ENCODE measurements at places on chromosomes 6 and 20.

GRCh38 chr20:19583532-19584175 lies 174.4 kb upstream of the RIN2 start:
- DNase-seq: no peak

DNA sequence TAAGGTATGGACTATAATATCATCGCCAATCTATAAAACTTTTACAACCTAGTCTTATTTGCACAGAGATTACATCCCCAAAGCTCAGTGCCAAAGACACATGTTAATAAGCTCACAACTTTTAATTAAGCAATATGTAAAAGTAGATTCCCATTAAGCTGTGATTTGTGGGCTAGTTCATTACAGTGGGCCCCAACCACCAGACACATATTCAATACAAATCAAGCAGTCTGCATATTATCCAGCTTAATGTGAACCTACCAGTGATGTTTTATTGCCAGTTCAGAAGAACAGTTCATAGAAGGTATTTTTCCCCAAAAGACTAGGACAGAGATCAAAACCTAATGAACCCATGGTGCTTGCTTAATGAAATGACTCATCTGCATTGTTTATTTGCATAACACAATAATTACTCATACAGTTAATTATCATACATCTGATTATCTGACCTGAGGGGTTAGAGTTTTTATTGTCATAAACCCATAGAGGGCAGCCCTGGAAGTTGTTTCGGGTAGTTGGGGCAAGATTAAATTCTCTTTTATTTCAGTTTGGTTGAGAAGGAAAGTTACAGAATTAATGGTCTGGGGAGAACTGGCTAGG lies 831.0 kb downstream of the TFAP2A start:
- DNase-seq: no peak

- no peak for DNase-seq
Measured at GRCh38 chr6:37557645-37558114, 58.0 kb upstream of the CCDC167 start.

DNA sequence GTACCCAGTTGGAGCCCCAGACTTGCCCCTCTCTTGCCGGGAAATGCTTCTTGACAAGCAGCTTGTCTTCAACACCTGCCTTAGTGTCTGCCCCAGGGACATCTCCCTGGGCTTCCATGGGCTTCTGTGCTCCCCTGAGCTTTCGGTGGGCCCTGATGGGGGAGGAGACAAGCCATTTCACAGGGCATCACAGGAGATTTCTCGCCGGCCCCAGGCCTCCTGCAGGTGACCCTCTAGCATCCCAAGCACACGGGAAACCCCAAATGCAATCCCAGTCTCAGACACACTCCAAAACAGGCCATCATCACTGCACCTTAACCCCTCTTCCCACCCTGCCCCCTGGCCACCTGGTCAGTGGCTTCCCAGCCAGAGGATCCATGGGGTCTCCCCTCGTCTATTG lies 74.5 kb downstream of the JPH2 start:
- DNase-seq: no peak

GRCh38 chr6:56526860-56527544 lies 115.7 kb downstream of the DST start:
- DNase-seq: no peak

DNA sequence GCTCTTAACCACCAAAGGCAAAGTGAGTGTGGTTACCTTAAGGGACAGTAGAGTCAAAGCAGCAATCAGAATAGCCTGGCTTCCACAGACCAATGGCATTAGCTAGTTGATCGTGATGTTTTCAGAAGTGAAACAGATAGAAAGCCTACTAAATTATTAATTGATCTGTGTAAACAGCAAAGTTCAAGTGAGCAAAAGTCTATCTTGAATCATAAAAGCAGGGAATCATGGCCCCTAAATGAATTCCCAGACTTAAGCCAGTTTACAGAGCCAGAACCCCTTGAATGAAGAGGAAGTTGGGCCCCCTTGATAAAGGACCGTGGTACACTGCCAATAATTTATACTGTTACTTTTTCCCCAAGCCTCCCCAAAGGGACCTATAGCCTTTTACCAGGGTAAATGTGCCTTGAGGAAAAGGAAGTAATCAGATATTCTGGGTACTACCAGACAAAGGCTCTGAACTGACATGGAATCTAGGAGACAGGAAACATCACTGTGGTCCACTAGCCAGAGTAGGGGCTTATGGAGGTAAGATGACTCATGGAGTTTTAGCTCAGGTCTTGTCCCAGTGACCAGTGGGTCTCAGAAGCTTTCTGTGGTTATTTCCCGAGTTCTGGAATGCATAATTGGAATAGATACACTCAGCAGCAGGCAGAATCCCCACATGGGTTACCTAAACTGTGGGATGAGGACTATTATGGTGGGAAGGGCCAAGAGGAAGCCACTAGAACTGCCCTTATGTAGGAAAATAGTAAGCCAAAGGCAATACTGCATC lies 317.5 kb downstream of the CD83 start:
- DNase-seq: no peak

GRCh38 chr6:134431421-134431859 lies 113.5 kb upstream of the SGK1 start:
- no peak for DNase-seq

DNA sequence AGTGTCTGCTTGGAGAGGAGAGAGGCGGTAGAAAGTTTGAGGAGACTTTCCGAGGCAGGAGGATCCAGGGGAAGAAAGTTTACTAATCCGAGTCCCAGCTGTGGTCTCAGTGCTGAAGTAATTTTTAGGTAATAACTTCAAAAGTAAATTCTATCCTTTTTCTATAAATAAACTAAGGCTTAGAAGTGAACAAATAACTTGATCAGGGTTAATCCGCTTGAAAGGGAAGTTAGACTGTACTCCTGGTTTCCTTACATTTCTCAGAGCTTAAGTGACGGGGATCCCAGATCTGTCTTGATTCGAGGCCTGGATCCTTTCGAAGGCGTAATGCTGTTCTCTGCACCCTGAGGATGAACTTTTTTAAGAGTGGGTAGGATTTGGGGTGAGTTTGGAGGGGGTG lies 2.6 kb downstream of the STK35 start:
- no peak for DNase-seq

- no peak for DNase-seq
Measured at GRCh38 chr20:47610945-47611250, 109.2 kb downstream of the NCOA3 start.

DNA sequence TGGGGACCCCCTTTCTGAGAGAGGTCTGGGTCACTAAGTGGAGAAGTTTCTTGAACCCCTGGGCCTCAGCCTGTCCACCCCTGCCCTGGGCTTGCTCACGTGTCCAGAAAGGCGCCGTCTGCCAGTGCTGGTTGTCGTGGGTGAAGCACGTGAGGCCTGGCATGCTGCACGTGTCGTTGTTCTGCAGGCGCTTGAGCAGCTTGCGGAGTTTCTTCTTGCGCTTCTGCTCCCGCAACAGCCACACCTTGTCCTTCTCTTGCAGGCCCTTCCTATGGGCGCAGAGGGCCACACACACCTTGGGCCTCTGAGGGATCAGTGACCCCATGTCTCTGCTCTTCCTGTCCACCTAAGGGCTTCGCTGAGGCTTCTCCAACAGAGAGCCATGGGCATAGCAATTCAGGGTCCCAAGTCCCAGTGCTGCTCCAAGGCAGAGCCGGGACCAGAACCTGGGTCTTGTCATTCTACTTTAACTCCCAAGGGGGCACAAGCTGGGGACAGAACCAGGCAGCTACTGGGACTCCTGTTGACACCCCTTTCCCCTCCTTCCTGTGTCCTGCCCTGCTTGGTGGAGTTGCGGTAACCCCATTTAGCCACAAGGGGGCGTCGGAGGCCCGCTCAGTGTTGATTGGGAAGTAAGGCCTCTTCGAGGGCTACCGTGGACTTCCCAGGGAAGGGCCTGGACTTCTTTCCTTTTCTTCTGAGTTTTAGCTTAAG lies 121.8 kb downstream of the SULF2 start:
- peak; percentile 54 for DNase-seq

- no peak for DNase-seq
Measured at GRCh38 chr20:32984196-32984595, 20.0 kb downstream of the SUN5 start.

GRCh38 chr6:47801984-47802383 lies 20.2 kb downstream of the OPN5 start:
- no peak for DNase-seq

- no peak for DNase-seq
Measured at GRCh38 chr6:1767481-1768246, 157.9 kb downstream of the FOXC1 start.

DNA sequence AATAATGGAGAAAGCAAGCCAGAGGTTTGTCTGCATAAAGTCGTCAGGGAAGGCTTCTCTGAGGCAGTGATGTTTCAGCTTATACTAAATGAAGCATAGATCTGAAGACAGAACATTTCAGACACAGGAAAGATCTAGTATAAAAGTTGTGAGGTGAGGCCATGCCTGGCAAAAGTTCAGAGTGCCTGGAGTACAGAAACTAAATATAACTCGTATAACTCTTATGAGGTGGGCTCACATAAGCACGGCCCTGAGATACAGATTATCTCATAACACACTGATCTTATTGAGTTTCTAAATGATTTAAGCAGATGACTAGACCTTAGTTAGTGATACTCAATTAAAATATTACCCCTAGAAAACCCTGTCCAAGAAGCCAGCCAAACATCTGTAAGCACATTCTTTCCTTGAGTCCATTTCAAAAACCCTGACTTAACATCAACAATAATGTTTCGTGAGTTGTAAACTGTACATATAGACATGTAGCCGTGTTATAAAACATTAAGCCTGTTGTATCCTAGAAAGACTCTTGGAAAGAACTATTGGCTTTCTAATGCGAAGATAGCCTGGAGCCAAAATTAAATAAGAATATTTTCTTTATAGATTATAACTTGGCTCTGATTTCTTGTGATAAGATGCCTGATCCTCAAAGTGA lies 667.6 kb downstream of the TENT5A start:
- no peak for DNase-seq

DNA sequence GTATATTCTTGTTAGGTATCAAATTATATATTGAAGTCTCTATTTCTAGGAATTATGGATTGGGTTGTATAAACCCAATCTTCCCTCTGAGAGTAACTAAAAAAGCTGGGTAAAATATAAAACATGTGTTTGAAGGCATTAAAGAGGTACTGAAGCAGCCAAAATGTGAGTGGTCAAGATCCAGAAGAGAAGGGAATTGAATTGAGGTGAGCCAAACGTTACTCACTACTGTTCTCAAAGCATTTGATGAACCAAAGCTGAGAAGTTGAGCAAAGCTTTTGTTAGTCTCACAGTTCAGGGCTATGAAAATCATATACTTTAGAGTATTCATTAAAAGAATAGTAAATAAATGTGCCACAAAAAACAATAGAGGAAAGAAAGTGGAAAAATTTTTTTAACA lies 365.8 kb downstream of the BCKDHB start:
- DNase-seq: no peak
